ENCODE measurements at places on chromosomes 16 and 17. TPM values are rescaled to one million over a fixed set of nuclear protein-coding genes. Genes with fewer than 3 reads are reported as not detected.
A peak's percentile ranks its signal among the peaks of the same experiment; 100 is the strongest.

DNA sequence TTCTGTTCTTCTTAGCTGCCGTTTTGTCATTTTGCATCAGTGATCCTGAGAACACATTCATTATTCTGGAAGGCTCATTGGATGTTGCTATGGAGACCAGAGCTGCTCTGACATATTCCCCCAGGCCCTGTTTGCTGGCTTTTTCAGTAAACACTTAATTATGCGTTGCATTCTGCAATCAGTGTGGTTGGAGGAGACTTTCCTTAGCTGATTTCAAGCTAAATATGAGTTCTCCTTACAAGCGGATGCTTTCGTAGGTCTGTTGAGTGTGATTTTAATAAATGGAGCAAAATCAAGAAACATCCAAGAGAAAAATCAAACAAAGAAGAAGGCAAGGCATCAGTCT, 38.2 kb upstream of the NUDT7 start:
- DNase-seq = no peak

DNA sequence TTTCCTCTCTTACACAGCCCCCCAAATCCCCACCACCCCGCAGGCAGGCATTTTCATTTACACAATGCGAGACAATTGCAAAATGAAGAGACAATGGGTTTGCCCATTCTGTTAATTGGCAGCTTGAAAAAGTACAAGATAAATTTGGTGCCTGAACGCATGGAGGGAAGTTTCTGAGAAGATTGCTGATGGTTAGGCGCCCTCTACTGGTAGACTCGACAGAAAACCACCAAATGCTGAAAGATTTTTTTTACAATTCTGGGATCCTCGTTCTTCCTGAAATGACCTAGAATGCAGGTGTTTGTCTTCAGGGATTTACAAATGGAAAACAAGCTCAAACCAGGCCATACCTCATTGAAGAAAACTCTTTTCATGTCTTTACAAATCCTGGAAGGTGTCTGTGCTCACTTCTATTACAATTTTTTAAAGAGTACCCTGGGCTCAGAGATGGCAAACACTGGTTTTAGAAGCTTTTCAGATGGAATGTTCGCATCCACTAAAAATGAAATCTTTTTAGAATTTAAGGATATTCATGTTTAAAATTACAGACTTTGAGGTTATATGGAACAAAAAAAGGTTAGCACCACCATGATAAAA, 338.5 kb downstream of the PMP22 start:
- peak; percentile 44 for DNase-seq

- DNase-seq = no peak
These were observed 91.4 kb downstream of the WDR59 start for GRCh38 chr16:74893541-74893940.

DNA sequence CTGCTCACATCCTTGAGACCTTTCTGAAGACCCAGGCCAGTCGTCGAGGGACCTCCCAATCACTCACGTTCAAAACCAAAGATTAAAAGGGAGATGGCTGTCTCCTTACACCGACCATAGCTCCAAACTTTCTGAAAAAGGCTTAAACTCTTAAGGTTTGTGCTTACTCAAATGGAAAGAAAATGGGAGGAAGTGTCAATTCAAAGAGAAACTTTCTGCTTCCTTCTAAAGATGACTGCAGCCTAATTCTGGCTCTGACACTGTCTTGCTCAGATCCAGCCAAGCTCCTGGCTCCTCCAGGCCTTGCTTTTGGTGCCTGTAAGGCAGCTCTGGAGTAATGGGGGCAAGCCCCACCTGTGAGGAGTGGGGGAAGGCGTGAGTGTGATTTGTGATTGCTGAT, 54.9 kb upstream of the WSB1 start:
- DNase-seq = no peak

- DNase-seq = peak; percentile 87
These were observed at the start of gene DOK4 for GRCh38 chr16:57485916-57486857. Gene DOK4, minus strand, starts transcription at chr16:57486493. Its CDS starts 6,986 bp downstream, at chr16:57479507.

- DNase-seq = no peak
These were observed 510.4 kb downstream of the KCNJ18 start for GRCh38 chr17:22202702-22203101.

Gene CDH3
- 0.34 TPM for total RNA-seq

GRCh38 chr17:33137426-33137825, 145.8 kb downstream of the SPACA3 start:
- no peak for DNase-seq

GRCh38 chr17:40952661-40953060, 14.1 kb downstream of the KRT39 start:
- no peak for DNase-seq

GRCh38 chr17:40793832-40794231, 5.9 kb downstream of the KRT28 start:
- DNase-seq = no peak

Gene FGF11
- 41.8 TPM for total RNA-seq

DNA sequence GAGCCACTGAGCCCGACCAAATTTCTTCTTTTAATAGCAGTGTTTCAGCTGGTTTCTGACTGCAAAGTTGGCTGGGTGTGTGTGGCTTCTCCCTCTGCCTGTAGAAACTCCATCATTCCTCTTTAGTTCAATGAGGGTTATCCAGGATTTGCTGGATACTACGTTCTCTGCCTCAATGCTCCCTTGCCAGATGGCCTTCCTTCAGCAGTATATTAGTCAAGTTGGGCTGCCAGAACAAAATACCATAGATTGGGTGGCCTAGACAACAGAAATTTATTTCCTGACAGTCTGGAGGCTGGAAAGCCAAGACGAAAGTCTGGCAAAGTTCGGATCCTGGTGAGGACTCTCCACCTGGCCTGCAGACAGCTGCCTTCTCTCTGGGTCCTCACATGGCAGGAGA, 103.7 kb downstream of the NOG start:
- no peak for DNase-seq

DNA sequence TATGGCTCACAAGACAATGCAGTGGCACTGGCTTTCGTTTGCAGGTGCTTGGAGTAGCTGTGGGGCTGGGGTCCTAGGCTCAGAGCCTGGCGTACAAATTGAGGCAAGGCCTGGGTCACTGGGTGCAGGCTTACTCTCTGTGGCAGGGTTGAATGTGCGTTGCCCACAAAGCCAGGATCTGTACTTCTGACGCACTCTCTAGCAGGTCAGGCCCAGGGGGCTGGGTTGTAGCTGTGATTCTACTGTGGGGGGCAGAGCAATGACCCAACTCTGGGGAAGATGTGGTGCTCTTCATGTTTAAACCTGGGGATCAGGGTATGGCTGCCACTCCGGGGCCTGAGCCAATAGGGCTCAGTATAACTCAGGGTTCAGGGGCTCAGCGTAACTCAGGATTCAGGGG, 6.4 kb upstream of the PRSS21 start:
- DNase-seq = no peak

GRCh38 chr17:56424543-56425044, 168.9 kb upstream of the NOG start:
- no peak for DNase-seq

Gene CD79B
- 43.7 TPM for total RNA-seq

Gene CEP295NL
- 14.1 TPM for total RNA-seq

GRCh38 chr16:65751622-65752521, 614.6 kb upstream of the CDH5 start:
- DNase-seq = no peak

- DNase-seq = peak; percentile 10
These were observed 458 bp downstream of the ZNF200 start for GRCh38 chr16:3234543-3234856.

DNA sequence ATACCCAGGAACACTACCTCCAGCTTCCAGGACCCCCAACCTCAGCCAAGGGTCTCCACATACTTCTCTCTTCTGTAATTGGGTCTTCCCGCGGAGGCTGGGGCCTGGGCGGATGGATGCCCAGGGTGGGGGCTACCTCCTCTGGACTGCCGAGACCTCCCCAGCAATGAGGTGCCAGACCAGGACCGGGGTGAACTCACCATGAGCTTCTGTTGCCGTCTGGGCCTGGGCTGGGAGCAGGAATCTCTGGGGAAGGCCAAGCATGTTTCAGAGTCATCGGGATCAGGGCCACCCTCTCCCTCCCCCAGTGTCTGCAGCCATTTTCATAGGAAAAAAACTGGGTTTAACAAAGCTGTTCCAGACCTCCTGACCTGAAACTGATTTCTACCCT, 10.3 kb upstream of the BAHCC1 start:
- no peak for DNase-seq

Gene FTSJ3
- 55.8 TPM for total RNA-seq

DNA sequence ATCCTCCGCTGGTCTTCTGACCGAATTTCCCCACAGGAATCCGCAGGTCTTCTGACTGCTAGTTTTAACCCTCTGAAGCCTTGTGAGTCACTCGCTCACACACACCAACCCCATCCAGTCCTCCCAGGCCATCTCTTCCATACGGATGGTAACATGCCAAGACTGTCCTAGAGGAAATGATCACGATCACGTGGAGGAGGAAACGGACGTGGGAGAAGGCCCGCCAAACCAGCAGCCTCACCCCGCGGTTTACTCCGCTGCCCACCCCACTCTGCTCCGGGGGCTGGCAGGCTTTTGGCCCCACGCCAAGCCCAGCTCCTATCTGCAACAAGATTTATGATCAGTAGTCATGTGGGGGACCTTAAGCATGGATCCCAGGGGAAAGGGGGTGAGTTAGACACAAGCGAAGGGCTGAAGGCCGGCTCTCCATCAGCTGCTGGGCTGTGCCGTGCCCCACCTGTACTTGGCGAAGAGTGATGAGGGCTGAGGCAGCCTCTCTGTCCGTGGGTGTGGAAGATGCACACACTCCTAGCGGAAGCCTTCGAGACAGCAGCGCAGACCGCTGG, 1.5 kb upstream of the FAAP100 start:
- no peak for DNase-seq

- DNase-seq = no peak
These were observed 172.9 kb downstream of the STX8 start for GRCh38 chr17:9402590-9403199.

Gene MYH2
- not detected for total RNA-seq

GRCh38 chr16:27405546-27406451, 3.8 kb downstream of the IL21R start:
- peak; percentile 63 for DNase-seq

DNA sequence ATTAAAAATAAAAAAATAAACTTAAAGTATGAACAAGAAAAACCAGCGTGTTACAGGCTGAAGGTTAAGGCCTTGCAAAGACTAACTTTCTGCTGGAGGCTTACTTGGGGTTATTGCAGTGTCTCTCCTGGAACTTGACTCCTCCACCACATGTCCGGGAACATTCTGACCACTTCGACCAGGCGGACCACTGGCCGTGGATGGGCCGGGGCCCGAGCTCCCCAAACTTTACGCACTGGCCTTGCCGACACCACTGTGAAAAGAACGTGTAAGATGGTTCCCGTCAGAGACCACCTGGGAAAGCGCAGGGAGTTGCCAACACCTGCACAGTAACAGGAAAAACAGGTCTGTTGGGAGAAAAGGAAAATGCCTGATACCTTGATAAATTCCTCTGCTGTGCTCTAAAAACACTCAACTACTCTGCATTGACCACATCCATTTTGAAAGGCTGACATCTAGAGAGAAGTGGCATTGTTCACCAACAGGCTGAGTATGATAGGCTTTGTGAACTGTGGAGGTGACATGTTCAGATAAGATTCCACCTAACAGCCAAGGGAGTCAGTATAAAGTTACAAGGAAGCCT, 99.1 kb downstream of the ADAMTS18 start:
- no peak for DNase-seq

Gene TBC1D3E
- not detected for total RNA-seq

- no peak for DNase-seq
These were observed 37.1 kb upstream of the NOL11 start for GRCh38 chr17:67680445-67681224.

Gene GRAP
- 84.4 TPM for total RNA-seq
